A549 treated with dexamethasone at 1 μM for 4 hours (cell line): ENCODE measurements at places on chromosomes 3 and 15. TPM values are rescaled to one million over a fixed set of nuclear protein-coding genes. Genes with fewer than 3 reads are reported as not detected.

HACD3 gene
- total RNA-seq, result 128 to 160 TPM (median 149 TPM) in 5 replicates

PLXNB1 gene
- 11.2 to 20.0 TPM (median 16.7 TPM) in 5 replicates for total RNA-seq

RPUSD2 gene
- total RNA-seq, result 13.0 to 15.6 TPM (median 15.3 TPM) in 5 replicates

SLC51A gene
- total RNA-seq, result not detected in 5 replicates

TRAK1 gene
- total RNA-seq, result 13.8 to 19.1 TPM (median 18.2 TPM) in 5 replicates

PLA2G4B gene
- total RNA-seq, result 0.87 to 2.1 TPM (median 1.7 TPM) in 5 replicates

GPR27 gene
- total RNA-seq, result 2.3 to 3.4 TPM (median 2.7 TPM) in 5 replicates
